ENCODE measurements at places on chromosomes 7 and 10.

DNA sequence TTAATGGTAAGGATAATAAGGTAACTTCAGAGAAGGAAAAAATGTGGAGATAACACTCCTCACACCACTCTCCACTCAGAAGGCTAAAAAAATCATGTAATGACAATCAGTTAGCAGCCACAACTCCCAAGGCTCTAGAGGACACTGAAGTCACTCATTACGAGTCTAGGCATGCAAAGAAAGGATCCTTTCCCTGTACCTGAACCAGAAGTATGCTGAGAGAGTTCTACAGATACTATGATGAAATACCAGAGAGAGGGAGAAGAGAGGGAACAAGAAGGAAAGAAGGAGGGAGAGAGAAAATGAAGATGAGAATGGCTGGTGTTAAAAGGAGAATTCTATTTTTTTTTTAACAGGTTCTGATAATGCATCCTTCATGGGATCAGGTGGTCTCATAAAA lies 224.3 kb upstream of the PLXNA4 start:
- DNase-seq: no peak

DNA sequence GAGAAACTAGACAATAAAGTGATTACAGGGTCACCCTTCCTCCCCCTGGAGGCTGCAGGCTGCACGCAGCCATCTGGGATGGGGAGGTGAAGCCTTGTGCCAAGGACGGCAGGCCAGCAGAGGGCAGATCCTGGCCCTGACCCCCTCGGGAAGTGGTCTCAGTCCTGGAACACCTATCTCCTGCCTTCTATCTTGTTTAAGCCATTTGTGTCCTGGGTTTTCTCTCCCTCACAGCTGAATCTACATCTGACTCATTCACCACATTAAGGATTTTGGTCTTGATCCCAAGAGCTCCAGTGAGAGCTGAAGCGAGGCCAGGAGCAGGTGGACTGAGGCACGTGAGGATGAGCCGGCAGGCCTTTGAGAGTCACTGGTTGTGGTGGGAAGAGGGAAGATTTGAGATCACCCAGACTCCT lies 16.4 kb upstream of the PARP12 start:
- no peak for DNase-seq

GRCh38 chr7:49243521-49243920 lies 319.2 kb downstream of the CDC14C start:
- DNase-seq: no peak

GRCh38 chr10:59448616-59449015 lies 86.3 kb upstream of the FAM13C start:
- no peak for DNase-seq

- no peak for DNase-seq
Measured at GRCh38 chr10:75345738-75346137, 55.8 kb downstream of the ZNF503 start.

DNA sequence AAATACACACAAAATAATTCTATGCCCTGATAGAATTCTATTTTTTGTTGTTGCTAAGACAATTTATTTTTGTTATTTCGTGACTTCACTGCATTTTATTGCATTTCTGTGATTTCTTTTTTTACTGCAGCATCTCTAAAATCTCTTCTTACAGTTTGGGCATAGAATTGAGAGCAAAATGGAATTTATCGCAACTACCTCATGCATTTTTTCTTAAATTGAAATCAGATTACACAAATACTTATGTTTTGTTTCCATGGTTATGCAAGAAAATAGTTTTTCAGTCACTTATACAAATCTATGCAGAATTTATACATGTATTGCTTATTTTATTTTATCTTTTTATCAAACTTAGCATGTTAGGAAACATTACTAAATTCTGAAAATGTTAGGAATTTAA lies 781.8 kb upstream of the LRRTM3 start:
- no peak for DNase-seq

GRCh38 chr10:91880310-91880709 lies 29.0 kb downstream of the FGFBP3 start:
- no peak for DNase-seq

DNA sequence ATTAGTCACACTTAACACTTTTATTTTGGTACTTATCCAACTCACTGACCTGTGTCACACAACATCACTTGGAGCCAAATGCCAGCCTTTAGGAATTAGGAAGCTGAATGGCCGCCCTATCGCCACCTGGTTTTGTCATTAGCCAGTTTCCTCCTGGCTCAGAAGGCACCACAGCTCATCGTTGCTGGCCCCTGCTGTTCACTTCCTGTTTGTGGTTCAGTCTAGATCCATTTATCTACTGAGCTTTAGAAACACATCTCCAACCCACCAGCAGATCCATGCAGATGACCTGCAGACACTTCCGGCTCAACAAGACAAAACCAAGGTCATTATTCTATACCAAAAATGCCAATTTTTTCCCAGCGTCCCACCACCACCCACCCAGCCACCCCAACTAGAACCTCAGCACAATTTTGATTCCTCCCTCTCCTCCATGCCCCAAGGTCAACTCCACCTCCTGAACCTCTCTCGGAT lies 193.5 kb upstream of the NEBL start:
- no peak for DNase-seq

GRCh38 chr7:114959931-114960330 lies 38.0 kb downstream of the MDFIC start:
- no peak for DNase-seq

DNA sequence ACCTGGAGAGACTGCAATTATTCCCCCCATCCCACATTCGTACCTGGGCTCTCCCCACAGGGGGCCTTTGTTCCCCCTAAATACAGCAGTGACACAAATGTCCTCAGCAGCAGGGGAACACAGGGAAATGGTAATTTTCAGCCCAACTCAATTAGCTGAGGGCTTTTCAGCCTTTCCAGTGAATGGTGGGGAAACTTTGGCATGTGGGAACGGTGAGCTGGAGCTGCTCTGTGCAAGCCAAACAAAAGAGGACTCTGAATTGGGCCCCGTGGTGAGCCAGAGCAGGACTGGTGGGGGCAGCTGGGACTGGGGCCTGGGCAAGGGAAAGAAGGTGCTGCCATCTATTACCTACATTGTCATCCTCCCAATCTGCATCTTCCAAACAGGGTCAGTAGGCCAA lies 51.0 kb downstream of the FBXW4 start:
- DNase-seq: no peak

DNA sequence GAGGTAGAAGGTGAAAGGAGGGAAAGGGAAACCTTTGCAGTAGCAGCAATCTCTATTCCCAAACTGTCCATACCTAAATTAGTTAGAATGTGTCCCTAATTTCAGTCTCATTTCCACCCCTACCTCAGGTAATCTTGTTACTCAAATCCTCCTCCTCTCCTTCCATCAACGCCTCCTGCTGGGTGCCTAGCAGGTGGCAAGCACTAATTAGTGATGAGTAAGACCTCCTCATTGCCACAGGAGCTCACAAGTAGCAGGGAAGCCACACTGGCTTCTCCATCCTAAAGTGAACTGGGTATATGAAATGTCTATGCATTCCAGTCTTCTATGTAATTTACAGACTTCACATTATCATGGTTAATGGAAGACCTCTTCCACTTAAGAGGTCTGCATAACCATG lies 25.7 kb upstream of the FAM133B start:
- no peak for DNase-seq

GRCh38 chr10:17693009-17693408 lies 49.1 kb downstream of the STAM start:
- DNase-seq: no peak

- no peak for DNase-seq
Measured at GRCh38 chr7:75573477-75574019, 81.4 kb downstream of the SPDYE5 start.

DNA sequence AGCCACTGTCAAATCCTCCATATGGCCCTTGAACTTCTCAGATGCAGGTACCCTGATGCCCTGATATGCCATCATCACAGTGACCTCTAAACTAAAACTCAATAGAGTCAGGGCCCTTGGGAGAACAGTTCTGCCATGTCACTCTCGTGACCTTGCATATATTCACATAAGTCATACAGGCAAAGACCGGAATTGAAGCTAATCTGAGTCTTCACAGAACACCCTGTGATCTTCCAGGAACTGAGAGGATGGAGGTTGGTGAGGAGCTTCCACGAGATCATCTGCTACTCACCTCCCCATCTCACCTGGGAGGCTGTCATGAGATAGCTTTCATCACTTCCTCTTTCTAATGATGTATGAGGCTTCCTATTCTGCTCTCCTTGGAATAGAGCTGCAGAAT lies 228.7 kb upstream of the CCDC6 start:
- no peak for DNase-seq

DNA sequence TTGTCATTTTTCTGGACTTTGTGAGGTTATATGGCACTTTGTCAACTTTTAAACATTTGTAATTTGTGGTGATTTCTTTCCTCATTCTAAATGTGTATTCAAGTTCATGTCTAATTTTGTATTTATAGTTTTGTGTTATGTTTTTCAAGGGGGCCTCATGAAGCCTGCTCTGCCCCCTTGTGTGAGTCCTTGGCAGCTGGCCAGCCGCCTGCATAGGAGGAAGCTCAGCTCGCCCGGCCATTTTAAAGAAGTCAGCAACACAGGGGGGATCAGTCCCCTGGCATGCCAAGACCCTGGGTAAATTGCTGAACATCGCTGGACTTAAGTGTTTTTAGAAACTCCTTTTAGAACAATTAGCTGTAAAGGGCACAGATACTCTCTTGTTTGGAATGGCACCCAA lies 123.0 kb downstream of the ANLN start:
- no peak for DNase-seq

DNA sequence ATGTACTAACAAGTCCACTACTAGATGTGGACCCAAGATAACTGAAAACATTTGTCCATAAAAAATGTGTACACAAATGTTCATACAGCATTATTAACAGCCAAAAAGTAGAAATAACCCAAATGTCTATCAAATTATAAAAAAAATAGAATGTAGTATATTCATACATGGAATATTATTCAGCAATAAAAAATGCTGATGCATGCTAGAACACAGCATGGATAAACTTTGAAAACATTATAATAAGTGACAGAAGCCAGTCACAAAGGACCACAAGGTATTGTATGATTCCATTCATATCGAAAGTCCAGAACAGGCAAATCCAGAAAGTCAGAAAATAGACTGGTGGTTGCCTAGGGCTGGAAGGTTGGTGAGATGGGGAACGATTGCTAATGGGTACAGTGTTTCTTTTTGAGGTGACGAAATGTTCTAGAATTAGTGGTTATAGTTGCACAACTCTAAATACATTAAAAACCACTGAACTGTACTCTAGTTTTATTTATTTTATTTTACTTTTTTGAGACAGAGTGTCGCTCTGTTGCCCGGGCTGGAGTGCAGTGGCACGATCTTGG lies 43.3 kb upstream of the ANLN start:
- DNase-seq: no peak

- no peak for DNase-seq
Measured at GRCh38 chr7:94634502-94634901, 21.4 kb downstream of the SGCE start.

DNA sequence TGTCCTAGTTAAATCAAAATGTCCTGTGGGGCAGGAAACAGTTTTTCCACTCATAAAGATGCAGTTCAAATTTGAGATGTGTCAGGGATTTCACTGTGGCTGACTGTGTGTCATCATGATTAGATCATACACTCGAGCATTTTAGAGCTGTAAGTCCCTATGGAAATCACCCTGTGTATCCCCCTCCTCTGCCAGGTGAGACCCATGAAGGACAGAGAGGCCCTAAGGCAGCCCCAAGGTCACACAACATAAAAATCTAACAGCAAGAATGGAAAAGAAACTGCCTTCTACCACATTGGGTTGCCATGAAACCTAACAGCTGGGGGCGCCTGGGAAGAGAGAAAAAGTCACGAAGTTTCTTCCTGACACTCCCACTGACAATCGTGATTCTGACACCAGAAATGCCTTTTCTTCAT lies 135.8 kb downstream of the KCNMA1 start:
- no peak for DNase-seq

GRCh38 chr10:128178302-128178958 lies 52.2 kb upstream of the MKI67 start:
- no peak for DNase-seq

- DNase-seq: no peak
Measured at GRCh38 chr10:125155101-125155500, 5.3 kb downstream of the CTBP2 start.

GRCh38 chr7:151051108-151051507 lies 2.8 kb downstream of the ASIC3 start:
- no peak for DNase-seq

DNA sequence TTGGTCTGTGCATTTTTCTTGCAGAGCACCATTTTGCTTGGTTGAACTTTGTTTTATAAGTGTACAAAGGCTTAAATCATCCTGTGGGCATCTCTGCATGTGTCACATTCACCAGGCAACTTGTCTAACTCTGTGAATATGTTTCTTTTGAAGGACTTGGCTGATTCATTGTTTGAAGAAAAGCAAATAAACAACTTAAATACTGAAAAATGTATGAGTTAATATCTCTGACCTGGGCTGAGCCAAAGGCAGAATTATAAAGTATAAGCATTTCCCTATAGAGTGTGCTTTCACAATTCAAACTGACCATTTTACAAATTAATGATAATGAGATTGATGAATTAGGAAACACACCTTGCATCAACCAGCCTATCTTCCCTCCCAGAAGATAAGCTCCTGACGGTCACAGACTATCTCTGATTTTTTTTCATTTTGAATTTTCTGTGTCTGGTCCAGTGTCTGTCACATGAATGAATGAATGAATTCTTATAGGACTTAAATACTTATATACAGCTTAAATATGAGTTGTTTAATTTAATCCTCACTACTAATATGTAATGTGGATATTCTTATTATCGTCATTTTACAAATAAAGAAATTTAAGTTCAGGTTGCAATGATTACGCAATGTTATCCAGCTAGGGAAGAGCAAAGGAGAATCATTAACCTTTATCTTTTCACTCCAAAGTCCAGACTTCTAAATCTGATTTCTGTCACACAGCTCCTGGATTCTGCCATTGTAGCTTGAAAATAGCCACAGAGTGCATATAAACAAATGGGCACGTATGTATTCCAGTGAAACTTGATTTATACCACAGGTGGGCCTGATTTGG lies 182.0 kb upstream of the PHYHIPL start:
- DNase-seq: no peak

DNA sequence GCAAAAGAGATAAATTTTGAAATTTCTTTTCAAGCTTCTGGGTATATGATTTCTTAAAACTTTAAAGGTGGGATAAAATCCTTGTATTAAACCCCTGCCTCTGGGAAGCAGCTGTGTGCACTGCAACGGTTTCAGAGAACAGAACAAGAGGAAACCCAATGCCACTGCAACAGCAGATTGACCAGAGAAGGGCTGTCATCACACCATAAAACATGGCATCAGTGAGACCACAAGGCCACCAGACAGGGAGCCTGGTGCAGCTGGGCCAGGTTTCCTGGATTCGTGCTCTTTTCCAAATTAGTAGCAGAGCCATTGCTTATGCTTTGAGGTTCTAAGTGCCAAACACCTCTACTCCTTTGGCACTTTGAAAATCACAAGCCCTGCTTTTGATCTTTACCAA lies 152.4 kb downstream of the PRPF18 start:
- no peak for DNase-seq

GRCh38 chr10:79021331-79021907 lies 47.3 kb upstream of the ZMIZ1 start:
- DNase-seq: no peak

DNA sequence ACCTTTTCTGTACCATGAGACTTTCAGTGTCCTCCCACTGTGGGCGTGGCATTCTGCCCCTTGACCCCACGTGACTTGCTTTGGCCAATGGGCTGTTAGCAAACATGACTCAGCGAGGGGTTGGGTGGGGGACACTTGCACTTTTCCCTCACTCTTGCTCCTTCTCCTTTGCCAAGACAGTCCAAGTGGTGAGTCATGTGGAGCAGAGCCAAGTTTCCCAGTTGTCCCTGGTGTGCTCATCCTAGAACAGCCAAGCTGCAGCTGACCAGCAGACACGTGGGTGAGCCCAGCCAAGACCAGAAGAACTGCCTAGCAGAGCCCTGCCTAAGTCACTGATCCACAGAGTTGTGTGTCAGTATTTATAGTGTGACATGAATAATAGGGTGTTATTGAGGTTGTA lies 82.8 kb upstream of the CPXM2 start:
- DNase-seq: no peak

All from stimulated activated CD4-positive, alpha-beta T cell treated with anti-CD3 and anti-CD28 coated beads, Interleukin-15, amount 100 ng/mL, for 1 hour (primary cell).